WTC11 (cell line): ENCODE measurements at places on chromosomes 16 and 17. TPM values are rescaled to one million over a fixed set of nuclear protein-coding genes. Genes with fewer than 3 reads are reported as not detected.

DNA sequence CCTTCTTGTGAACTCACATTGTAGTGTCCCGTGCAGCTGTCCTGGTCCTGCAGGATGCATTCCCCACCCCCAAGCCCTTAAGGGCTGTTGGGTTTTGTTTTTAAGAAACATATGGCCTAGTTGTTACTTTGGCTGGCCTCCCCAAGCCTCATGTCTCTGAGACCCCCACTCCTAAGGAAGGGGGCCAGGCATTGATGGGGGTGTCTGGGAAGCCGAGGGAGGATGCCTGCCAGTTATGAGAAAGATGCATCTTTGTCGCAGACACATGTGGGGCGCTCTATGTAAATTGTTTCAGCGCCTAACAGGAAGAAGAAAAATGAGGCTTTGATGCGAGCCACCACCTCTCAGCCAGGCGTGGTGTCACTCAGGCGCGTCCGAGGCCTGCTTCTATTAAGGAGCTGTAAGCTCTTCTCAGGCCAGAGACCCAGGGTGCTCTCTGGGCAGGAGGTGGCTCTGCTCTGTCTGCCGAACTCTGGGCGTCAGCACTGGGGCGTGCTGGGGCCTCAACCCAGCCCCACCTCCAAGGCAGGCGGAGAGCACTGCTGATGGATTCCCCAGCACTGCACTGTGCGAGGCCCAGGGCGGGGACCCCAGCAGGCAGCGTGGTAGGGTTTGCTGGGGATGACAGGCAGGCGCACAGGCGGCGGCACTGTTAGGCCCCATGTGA lies 70.6 kb downstream of the SREBF1 start:
- DNase-seq = no peak

DNA sequence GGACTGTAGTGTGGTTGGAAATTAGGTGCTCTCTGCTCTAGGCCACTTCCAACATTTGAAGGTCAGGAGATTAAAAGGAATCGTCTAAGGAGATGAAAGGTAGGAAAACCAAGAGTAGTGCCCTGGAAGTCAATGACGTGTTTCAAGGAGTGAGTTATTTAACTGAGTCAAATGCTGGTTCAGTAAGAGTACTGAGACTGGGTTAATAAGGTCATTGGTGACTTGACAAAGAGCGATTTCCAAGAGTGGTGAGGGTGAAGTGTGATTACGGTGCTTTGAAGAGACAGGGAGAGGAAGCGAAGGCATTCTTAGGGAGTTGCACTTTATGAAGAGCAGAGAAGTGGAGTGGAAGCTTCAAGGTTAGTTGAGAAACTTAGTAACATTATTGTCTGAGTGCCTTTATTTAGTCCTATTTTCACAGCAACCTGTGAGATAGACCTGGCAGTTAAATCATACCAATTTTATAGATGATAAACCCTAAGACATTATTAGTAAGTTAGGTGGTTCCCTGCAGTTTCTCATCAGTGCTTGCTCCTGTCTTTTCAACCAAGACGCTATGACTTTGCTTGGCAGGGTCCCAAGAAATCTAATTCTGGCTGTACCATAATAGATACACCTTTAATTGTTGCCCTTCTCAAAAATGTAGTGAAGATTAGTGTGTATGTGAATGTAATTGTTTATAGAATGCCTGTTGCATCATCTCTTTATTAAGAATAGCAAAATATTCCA lies 5.9 kb downstream of the ZNF207 start:
- DNase-seq = no peak

DNA sequence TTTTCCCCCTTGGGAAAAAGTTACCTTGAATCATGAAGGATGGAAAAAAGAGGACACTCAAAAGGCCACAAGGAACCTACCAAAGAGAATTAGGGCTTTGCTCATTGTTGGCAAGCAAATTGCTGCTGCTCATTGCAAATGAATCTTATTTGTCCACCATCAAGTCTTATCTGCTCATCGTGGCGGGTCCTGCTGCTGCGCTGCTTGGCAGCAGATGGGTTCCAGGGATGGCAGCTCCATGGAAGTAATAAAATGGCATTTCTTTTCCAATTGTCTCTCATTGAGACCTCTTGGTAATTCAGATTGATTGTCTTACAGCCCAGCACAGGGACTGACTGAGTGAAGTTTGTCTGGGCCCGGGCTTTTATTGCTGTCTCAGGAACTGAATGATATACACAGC lies 118.7 kb downstream of the MRM1 start:
- no peak for DNase-seq

DNA sequence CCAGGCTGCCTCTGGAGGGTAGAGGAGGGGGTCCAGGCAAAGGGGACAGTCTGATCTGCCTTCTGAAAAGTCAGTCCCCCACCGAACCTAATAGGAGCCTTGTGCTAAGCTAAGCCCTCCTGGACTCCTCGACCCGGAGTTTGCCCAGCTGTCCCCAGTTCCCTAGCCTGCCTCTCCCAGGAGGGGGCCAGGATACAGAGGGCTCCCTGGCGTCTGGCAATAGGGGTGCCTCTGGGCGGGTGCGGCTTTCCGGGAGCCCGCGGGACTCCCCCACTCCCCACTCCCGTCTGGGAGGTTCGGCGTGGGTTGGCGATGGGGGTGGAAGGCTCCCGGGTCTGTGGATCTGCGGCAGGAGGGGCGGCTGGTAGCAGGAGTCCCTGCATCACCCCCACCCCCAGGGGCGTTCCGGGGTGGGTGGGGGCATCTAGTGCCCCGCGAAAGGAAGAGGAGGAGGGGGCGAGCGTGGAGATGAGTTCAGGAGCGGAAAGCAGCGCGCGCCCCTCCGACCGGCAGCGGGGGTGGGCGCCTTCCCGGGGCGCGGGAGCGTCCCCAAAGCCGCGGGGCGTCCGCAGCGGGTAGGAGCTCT lies 1.2 kb downstream of the GSG1L start:
- DNase-seq = no peak

DNA sequence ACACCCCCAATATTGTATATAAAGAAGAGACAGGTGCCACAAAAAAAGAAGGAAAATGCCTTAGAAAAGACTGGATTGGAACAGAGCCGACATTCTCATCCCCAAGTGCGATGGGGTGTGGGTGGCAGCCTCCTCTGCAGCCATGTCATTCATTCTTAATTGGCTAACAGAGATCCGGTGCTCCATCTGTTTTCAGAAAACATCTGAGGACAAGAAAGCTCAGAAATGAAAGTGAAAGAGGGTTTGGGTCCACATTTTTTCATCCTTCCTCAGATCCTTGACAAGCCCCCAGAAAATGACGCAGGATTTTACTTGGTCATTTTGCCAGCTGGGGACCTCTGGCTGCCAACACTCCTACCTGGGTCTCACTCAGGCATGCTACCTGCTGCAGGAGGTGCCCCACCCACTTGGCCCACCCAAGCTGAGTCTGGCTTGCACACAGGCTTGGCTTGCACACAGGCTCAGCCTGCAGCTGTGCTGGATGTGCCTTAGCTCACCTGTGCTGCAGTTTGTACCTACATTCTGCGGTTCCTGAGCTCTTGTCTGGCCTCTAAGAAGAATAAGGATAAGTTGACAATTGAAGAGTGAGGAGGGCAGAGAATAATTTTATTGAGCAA lies 21.9 kb downstream of the KIF2B start:
- no peak for DNase-seq

DNA sequence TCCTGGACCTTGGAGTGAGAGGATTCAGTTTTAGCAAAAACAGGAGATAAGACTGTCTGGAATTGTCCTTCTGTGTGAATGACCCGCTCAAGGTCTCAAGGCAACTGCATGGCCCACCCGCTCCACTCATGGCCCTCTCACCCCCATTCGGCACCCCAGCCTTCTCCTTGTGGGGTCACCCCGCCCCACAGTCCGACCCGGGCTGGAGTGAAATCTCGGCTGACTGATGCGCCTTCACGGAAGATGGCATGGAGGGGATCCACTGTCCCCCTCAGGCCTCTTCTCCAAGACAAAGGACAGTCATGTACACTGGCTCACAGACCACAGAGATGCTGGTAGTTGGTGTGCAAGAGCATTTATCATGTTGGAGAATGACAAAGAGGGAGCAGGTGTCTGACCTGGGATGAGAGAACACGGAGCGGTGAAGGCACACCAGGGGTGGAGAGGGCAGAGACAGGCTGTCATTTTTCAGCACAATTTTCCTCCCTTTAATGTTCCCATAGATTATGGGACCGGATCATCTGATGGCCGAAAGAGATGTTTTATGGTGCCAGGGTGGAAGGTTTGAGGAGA lies 391.9 kb upstream of the TNRC6C start:
- DNase-seq = no peak

DNA sequence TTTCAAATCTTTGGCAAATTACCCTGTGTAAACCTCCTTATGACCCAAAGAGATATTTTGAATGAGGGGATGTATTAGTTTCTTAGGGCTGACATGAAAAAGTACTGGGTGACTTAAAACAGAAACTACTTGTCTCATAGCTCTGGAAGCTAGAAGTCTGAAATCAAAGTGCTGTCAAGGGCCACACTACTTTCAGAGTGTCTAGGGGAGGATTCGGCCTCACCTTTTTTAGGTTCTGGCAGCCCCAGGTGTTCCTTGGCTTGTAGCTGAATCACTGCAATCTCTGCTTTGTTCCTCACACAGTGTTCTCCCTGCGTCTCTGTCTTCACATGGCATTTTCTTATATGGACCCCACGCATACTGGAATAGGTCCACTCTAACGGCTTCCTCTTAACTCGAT lies 322.2 kb downstream of the CDH13 start:
- DNase-seq = no peak

DNA sequence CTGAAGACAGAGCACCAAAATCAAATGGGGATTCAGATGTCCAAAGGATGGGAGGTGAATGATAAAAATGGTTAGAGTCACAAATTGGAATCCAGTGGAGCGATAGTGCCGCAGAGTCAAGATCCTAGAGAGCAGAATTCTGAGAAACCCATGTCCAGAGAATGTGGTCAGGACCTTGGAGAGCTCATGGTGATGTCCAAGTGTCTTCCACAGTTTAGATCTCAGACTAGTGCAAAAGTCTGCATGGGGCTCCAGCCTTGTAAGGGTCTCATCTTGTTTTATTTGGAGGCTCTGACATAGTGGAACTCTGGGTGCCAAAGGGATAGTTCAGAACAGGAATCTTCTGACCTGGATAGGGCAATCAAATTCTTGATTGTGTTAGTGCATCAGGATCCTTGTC lies 245.9 kb upstream of the HSBP1 start:
- DNase-seq = no peak

Gene SLX4
- 16.3 to 18.0 TPM (median 16.7 TPM) in 3 replicates for total RNA-seq

Gene ZG16B
- not detected in 3 replicates for total RNA-seq

Gene TMEM238L
- total RNA-seq = not detected in 3 replicates

Gene CPNE2
- 14.0 to 17.9 TPM (median 16.7 TPM) in 3 replicates for total RNA-seq

GRCh38 chr17:44832805-44833204 lies 2.7 kb upstream of the GJC1 start:
- no peak for DNase-seq
